Breast epithelium (tissue), 4 donors: ENCODE measurements at places on chromosomes 2 and 18. TPM values are rescaled to one million over a fixed set of nuclear protein-coding genes. Genes with fewer than 3 reads are reported as not detected.

- DNase-seq = no peak
These were observed 99.8 kb downstream of the ZNF236 start for GRCh38 chr18:76922107-76922506.

DNA sequence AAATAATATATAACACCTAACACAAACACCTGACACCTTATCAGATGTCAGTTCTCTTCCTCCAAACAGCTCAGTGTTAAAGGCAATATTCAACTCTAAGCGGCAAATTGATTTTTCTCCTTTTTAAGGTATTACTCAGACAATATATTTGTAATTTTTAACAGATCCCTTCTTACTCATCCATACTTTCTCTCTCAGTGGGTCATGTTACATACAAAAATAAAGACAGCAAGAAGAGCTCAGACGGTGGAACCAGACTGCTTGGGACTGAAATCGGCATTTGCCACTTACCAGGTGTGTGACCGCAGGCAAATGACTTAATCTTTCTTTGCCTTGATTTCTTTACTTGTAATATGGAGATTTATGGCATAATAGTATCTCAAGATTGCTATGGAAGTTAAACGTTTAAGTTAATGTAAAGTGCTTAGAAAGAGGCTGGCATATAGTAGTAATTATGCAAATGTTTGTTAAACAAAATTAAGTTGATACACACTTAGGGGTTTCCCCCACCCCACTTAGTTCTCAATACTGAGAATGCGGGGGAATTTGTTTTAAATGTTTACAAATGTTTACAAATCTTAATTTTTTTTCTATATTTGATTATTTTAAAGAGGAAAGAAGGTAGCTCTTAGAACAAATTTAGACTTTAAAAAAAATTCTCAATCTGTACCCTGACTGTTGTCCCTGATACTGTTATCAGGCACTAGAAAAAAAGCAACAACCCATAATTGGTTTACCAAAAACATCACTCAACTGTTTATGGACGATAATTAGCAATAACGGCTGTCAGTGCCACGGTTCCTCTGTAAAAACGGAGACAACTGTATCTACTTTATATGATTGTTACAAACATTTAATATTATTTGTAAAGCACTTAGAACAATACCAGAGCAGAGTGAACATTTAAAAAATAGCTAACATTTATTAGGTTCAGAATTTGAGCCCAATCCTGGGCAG, 25.6 kb downstream of the MAP3K2 start:
- no peak for DNase-seq

DNA sequence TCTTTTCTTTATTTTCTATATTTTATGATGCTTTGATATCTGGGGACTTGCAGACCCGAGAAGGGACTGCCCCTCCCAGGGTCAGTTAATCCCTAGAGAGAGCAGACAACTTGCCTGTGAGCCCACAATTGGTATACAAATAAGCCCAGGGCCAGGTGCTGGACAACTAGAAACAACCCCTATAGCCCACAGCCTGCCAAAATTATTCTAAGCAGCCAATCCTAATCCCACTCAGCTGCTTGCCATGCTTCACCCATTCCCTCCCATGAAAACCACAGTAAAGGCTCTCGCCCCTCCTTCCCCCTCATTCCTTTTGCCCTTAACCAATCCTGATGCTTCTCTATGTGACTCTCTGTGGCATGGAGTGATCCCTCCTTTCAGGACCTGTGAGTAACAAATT, 380.7 kb downstream of the RBM43 start:
- DNase-seq = no peak

GRCh38 chr2:160479269-160479668, 14.3 kb downstream of the RBMS1 start:
- no peak for DNase-seq

DNA sequence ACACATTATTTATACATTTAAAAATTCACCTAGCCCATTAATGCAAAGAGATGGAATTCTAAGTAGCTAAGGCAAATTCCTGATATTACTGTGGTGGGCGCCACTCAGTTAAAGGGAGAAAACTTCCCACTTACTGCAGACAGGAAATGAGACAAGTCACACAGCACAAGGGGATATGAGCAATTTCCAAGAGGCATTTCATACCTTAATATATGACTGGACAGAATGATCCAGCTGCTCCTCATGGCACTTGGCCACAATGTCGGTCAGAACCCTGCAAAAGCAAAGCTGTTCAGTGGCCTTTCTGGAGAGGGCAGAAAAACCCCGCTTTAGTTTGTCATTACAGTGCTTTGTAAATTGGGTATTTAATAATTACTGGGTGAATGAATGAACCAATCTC, 121.4 kb upstream of the CCDC195 start:
- no peak for DNase-seq

DNA sequence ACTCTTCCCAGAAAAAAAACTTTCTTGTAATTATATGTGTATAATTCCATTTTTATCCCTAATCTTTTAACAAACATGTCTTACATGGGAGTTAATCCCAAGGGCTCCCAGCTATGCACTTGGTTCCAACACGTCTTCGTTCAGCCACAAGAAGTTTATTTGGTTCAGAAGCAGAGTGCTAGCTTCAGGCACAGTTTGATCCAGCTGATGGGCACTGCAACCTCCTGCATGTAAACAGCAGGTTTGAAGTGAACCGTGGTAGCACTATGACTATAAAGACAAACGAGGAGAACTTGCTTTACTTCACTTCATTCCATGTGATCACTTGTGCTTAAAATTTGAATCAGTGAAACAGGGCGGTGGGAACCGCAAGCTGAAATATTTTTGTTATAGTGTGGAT, 7.0 kb upstream of the RNASEH1 start:
- DNase-seq = no peak

DNA sequence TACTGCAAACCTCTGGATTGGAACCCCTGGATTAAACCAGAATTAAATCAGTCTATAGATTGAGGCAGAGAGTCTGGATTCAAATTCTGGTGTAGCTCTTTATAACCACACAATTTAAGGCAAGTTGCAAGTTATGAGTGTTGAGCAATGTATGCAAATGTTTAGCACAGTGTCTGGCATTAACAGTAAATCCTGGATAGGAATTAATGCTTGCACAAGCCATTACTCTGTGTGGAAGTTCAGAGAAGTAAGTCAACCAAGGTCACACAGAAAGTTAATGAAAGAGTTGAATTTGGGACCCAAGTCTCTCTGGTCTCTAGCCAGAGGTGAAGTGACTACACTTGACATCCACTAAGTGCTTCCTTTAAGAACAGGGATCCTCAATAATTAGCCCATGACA, 2.0 kb upstream of the MARCO start:
- DNase-seq = no peak

DNA sequence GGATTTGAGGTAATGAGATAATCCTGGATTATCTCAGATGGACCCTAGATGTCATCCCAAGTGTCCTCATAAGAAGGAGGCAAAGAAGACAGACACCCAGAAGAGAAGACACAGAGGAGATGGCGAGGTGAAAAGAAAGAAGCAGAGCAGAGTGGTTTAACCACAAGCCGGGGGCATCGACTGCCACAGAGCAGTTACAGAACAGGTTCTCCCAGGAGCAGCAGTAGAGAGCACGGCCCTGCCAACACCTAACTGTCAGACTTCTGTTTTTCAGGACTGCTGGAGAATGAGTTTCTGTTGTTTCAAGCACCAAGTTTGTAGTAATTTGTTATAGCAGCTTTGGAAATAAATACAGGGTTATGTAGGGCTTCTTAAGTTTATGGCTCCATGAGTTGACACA, 437.0 kb downstream of the THSD7B start:
- DNase-seq = peak; percentile 53

GRCh38 chr2:131724019-131724418, 196.3 kb downstream of the CCDC74A start:
- DNase-seq = no peak

DNA sequence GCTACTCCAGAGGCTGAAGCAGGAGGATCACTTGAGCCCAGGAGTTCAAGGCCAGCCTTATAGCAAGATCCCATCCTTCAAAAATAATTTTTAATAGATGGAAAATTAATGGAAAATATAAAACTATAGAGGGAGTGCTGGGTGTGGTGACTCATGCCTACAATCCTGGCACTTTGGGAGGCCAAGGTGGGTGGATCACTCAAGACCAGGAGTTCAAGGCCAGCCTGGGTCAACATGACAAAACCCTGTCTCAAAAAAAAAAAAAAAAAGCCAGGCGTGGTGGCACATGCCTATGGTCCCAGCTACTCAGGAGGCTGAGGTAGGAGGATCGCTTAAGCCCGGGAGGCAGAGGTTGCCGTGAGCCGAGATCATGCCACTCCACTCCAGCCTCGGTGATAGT, 48.0 kb downstream of the AP1S3 start:
- no peak for DNase-seq

DNA sequence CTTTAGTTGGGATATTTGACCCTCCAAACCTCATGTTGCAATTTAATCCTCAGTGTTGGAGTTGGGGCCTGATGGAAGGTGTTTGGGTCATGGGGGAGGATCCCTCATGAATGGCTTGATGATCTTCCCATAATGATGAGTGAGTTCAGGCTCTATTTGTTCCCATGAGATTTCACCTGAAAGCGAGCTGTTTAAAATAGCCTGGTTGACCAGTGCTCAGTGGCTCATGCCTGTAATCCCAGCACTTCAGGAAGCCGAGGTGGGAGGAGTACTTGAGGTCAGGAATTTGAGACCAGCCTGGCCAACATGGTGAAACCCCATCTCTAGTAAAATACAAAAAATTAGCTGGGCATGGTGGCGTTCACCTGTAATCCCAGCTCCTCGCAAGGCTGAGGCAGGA, 14.9 kb upstream of the PSME4 start:
- no peak for DNase-seq

DNA sequence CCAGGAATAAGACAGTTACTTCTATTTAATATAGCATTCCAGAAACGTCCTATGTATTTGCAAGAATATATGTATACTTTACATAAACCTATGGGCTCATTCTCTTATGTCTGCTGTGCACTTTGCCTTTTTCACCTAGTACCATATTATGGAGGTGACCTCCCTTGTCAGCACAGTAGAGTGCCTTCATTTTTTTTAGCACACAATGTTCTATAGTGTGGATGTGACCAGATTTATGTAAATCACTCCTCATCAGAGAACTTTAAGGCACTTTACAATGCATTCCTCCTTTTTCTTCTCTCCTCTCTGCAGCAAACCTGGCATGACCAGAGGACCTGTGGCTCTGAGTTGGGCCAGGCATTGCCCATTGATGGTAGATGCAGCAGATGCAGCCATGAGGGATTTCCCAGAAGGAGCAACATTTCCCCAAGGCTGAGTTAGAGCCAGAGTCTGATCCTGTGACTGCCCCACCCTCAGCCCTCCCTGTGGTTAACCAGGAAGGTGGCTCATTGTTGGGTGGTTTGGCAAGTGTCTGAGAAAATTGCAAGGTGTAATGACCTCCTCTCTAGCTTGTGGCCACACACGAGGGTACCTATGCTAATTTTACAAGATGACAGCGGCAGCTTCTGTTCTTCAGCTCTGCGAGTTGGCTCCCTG, 76.5 kb upstream of the DLX2 start:
- no peak for DNase-seq

DNA sequence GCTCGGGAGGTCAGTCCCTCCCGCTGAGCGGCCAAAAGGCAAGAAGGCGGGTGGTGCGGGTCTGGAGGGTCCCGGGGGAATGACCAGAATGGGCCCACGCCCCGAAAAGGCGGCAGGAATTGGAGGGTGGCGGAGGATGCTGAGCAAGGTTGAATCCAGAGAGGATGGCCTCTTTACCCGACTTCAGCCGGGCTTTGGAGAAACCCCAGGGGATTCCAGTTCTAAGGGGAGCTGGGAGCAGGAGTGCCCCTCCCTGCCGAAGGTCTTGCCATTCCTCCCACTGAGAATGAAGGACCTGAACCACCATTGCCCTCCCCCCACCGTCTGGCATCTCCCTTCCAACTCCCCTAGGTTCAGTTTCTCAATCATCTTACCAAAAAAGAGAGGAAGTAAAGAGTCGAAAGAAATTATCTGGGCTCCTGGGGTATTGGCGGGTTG, 38.9 kb upstream of the ATP6V1B1 start:
- no peak for DNase-seq

- DNase-seq = no peak
These were observed 337.0 kb downstream of the MBD2 start for GRCh38 chr18:53887447-53887846.

GRCh38 chr18:2147476-2148230, 423.7 kb downstream of the METTL4 start:
- no peak for DNase-seq

DNA sequence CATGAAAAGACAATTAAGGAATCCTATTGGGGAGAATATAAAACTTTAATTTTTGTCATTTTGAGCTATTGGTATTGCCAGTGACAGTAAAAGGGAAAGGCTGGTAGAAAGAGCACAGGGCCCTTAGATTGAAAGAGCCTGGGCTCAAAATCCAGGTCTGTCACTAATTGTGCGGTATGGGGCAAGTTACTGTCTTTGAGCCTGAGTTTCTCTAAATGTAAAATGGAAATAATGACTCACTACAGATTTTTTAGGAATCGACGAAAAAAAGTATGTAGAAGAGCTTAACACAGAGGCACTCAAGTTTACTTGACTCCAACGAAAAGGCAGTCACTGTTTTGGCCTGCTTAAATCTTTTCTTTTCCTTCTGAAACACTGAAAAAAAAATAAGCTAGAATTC, 7.0 kb downstream of the NDUFV2 start:
- no peak for DNase-seq

GRCh38 chr18:35136885-35137284, 95.7 kb downstream of the MAPRE2 start:
- DNase-seq = no peak

DNA sequence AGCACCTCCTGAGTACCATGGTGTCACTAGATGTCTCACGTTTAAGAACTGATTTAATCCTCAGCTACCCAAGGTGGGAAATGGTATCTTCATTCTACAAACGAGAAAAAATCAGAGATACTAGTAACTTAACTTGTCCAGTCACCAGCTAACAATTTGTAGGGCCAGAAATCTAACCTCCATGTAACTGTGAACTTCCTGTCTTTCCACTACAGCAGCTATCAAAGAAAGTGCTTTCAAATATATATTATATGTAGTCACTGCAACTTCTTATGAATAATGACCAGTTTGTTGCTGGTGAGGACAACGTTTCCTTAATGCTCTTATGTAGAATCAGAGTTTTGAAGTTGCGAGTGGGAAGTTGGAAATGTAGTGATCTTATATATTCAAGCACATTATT, 1.9 kb downstream of the REV1 start:
- DNase-seq = no peak

Gene MARCO
- total RNA-seq = 6.9 TPM

Gene NCKAP5
- total RNA-seq = 1.1 TPM

Gene SLC4A3
- 4.7 TPM for total RNA-seq

Gene CXCR1
- 0.16 TPM for total RNA-seq

Gene FAM237A
- total RNA-seq = not detected

Gene POTEC
- total RNA-seq = 4.9 TPM

Gene NR4A2
- 29.4 TPM for total RNA-seq

Gene UGT1A4
- total RNA-seq = not detected

Gene CHST9
- total RNA-seq = 1.6 TPM

Gene CRYGC
- not detected for total RNA-seq
